Stimulated activated CD4-positive, alpha-beta T cell treated with anti-CD3 and anti-CD28 coated beads, Interleukin-1b, Interleukin-23, amount 100 ng/mL, for 1 hour (primary cell): ENCODE measurements at places on chromosomes 2 and 18.

GRCh38 chr18:48913201-48913600 lies 37.6 kb downstream of the SMAD7 start:
- no peak for DNase-seq

DNA sequence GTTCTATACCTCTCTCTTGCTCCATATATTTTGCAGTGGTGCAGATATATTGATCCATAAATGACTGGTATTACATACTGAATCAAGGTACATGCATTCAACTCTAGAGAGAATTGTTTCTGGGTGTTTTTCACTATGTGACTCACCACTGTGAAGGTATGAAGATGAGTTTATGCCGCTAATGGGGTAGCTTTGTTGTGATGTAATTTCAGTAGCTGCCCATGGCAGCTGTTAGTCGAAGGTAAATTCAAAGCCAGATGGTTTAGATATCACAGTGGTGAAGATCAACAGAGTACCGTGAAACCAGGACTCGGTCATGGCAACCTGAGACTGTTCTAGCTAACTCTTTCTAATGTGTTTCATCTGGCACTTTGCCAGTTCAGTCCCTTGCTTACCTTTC lies 50.4 kb downstream of the PKP4 start:
- DNase-seq: no peak

- no peak for DNase-seq
Measured at GRCh38 chr2:73173781-73174180, 28.6 kb upstream of the NOTO start.

DNA sequence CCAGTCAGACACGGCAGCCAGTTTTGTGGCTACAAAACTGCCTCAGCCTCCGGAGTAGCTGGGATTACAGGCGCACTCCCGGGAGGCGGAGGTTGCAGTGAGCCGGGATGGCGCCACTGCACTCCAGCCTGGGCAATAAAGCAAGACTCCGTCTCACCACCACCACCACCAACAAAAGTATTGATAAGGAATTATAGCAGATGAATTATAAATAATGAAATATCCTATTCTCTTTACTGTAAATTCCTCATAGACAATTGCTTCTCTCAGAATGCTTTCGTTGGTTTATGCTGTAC lies 1.4 kb upstream of the FAM161A start:
- DNase-seq: no peak

DNA sequence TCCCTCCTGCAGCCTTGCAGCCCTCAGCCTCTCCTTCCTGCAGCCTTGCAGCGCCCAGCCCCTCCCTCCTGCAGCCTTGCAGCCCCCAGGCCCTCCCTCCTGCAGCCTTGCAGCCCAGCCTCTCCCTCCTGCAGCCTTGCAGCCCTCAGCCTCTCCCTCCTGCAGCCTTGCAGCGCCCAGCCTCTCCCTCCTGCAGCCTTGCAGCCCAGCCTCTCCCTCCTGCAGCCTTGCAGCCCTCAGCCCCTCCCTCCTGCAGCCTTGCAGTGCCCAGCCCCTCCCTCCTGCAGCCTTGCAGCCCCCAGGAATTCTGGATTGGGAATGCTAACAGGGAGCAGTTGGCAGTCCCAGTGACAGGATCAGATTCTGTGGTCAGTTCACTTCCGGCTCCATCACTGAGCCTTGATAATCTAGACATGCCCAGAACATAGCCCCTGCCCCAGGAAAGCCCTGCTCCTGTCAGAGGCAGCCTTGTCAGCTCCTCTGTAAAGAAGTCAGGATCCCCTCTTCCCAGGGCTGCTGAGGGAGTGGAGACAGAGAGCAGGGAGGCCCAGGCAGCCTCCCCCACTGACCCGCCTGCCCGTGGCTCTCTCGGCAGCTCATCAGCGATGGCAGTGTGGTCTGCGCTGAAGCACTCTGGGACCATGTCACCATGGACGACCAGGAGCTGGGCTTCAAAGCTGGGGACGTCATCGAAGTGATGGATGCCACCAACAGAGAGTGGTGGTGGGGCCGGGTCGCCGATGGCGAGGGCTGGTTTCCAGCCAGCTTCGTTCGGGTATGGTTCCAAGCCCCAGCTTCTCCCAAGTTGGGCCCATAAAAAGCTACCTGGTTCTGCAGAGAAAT lies 54.8 kb downstream of the FAM168B start:
- no peak for DNase-seq

- DNase-seq: no peak
Measured at GRCh38 chr18:48442761-48443160, 33.6 kb upstream of the ZBTB7C start.

DNA sequence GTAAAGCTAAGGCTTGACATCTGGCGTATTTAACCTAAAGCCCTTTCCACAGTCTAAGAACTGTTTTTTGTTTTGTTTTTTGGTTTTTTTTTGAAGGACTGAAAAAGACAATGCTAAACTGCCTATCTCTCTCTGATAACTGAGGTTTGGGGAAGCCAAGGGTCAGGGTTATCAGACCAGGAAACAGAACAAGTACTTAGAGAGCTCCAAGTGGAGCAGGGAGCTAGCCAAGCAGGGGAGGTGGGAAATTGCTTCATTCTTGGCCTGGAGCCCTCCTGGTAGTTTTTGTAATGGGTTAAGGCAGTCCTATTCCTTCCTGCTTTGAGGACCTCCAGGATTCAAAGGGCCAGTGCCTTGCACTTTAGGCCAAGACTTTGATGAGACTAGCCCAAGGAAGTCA lies 154.3 kb upstream of the LTBP1 start:
- no peak for DNase-seq

DNA sequence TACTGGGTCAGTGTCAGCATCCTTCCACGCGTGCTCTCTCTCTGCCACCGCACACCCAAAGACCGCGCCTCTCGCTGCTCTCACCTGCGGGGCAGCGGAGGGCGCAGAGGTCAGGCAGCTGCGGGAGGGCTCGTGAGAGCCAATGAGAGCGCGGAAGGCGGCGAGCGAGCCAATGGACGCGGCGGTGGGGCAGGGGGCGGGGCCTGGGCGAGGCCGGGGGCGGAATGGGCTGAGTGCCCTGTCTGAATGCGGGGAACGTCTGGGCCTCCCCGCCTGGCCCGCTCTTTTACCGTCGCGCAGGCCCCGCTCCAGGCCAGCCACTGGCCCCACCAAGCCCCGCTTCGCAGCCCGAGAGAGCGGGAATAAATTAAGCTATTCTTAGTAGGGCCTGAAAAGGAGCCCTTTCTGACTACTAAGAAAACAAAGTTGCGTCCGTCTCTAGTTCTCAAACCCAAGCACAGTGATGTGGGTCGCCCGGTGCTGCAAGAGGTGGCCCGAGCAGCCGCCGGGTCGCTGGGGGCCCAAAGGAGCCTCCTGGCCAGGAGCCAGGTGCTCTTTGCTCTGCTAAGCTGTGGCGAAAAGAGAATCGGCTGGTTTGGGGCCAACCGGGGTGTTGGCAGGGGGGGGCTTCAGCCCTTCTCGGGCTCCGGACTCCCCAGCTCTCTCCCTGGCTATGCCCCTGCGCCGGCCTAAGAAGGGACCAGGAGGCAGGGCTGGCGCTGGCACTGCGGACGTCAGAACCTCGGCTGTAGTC lies 81.1 kb upstream of the GLI2 start:
- DNase-seq: no peak

DNA sequence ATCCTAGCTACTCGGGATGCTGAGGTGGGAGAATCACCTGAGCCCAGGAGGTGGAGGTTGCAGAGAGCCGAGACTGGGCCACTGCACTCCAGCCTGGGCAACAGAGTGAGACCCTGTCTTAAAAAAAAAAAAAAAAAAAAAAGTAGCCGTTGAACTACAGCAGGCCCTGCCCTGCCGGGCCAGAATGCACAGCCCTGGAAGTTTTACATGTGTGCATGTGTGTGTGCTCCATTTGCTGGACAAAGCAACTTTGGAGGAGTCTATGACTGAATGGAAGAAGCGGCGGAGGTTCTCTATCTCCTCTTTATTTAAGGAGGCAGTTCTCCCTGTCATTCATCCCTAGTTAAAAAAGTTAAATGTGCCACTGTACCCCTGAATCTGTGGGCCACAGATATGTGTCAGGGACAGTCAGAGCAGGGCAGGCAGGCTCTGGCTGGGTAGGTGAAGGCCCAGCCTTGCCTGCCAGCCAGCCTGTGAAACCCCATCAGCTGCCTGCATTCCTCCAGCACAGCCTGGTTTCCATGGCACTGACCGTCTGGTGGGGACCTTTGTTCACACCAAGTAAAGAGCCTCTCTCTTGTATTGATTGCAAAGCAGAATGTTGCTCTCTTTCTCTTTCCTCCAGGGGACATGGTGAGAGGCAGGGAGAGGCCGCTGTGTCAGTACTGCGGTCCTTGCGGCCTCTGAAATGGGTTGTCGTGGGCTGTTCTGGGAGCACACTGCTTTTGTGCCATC lies 10.9 kb downstream of the LIPG start:
- DNase-seq: no peak

- no peak for DNase-seq
Measured at GRCh38 chr2:205387350-205388055, 294.8 kb upstream of the NRP2 start.

DNA sequence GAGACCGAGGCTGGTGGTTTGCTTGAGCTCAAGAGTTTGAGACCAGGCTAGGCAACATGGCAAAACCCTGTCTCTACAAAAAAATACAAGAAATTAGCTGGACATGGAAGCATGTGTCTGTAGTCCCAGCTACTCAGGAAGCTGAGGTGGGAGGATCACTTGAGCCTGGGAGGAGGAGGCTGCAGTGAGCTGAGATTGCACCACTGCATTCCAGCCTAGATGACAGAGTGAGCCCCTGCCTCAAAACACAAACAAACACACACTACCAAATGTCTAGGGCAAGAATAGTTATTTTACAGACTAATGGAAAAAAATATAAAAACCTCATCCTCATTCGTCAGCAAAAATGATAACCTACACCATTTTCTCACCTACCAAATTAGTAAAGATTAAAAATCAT lies 15.3 kb downstream of the BUB1 start:
- DNase-seq: no peak

GRCh38 chr2:239726631-239727181 lies 298.4 kb downstream of the NDUFA10 start:
- DNase-seq: no peak

DNA sequence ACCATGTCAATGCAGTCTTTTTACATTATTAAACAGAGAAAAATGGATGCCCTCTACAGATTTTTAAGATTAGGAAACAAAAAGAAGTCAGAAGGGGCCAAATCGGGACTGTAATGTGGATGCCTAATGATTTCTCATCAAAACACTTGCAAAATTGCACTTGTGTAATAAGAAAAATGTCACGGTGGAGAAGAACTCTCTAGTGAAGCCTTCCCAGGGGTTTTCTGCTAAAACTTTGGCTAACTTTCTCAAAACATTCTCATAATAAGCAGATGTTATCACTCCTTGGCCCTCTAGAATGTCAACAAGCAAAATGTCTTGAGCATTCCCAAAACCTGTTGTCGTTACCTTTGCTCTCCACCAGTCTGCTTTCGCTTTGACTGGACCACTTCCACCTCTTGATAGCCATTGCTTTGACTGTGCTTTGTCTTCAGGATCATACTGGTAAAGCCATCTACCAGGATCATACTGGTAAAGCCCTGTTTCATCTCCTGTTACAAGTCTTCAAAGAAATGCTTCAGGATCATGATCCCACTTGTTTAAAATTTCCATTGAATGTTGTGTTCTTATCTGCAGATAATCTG lies 226.8 kb downstream of the TNS1 start:
- no peak for DNase-seq

DNA sequence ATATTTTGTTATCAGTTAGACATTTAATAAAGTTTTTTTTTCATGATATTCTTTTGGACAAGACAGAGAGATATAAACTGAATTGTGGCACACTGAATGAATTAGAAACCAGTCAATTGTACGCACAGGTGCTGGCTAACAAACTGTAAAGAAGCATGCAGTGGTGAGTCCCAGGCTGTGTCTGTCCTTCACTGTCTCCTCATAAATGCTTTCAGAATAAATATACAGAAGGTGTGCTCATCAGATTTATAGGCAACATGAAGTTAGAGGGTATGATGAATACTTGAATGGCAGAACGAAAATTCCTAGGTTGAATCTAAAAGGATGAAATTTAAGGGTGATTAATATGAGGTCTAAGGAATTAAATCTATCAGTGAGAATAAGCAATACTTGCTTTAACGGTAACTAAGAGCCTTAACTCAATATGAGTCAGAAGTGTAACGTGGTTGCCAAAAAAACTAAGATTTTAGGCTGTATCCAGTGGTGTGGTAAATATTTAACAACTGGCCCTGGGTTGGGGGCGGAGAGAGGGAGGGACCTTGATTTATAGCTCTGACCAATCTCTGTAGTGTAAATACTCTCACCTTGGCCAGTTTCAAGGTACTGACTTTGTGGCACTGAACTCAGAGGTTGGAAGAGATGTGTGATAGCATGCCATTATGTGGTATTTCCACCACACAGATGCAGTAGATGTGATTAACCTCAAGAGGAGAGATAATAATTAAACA lies 41.9 kb upstream of the AAK1 start:
- no peak for DNase-seq

GRCh38 chr18:12011957-12012549 lies 30.7 kb downstream of the IMPA2 start:
- no peak for DNase-seq

DNA sequence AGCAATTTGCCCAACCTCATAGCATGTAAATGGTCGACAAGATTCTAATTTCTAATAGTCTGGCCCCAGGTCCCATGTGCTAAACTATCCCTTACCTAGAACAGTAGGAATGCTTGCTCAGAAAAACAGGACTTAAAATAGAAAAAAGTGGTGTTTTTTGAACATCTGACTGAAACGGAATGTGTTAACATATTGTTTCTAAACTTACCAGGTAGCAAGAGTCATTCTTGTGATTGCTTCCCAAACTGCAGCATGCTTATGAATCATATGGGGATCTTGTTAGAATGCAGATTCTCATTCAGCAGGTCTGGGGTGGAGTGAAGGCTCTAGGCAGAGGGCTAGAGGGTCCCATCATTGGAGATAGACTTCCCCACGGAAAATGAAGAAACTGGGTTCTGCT lies 5.8 kb upstream of the SLC20A1 start:
- no peak for DNase-seq

- DNase-seq: no peak
Measured at GRCh38 chr2:50546790-50547189, 485.1 kb downstream of the NRXN1 start.

GRCh38 chr2:105812180-105813044 lies 67.7 kb downstream of the NCK2 start:
- DNase-seq: no peak

- no peak for DNase-seq
Measured at GRCh38 chr18:69674966-69675365, 272.7 kb downstream of the CD226 start.

GRCh38 chr2:52390651-52391050 lies 1358.7 kb upstream of the NRXN1 start:
- no peak for DNase-seq

- DNase-seq: no peak
Measured at GRCh38 chr2:23801396-23801795, 125.5 kb downstream of the ATAD2B start.

- no peak for DNase-seq
Measured at GRCh38 chr2:231515603-231516002, 14.6 kb downstream of the NMUR1 start.

- DNase-seq: no peak
Measured at GRCh38 chr2:145744541-145745386, 1224.8 kb upstream of the ZEB2 start.

DNA sequence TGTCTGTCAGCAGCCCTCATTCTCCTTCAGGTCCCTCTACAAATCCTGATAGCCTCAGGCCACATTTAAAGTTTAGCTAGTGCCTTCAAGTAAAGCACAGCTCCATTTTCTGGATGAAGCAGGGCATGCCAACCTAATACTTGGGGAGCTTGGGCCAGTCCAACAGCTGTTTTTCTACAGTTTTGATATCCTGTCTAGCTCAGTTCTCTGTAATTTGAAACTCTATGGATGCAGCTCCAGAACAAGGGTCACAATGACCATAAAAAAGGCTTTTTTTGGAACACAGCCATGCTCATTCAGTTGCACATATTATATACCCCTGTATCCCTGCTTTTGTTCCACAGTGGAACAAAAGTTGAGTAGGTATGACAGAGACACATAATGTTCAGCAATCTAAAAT lies 373.5 kb downstream of the SUCLG1 start:
- no peak for DNase-seq
